A549 treated with dexamethasone at 1 μM for 4 hours (cell line): ENCODE measurements at places on chromosomes 11 and 22. TPM values are rescaled to one million over a fixed set of nuclear protein-coding genes. Genes with fewer than 3 reads are reported as not detected.

CDON gene
- 1.2 to 2.9 TPM (median 1.6 TPM) in 5 replicates for total RNA-seq

TEAD1 gene
- 48.7 to 109 TPM (median 92.6 TPM) in 5 replicates for total RNA-seq

SSTR3 gene
- total RNA-seq, result 0.02 TPM in 1 of 5 replicates, not detected in the others

APOA4 gene
- not detected in 5 replicates for total RNA-seq

SH3BP1 gene
- total RNA-seq, result 0.72 to 2.6 TPM (median 1.2 TPM) in 5 replicates

MS4A6E gene
- total RNA-seq, result not detected in 5 replicates

TRMT2A gene
- total RNA-seq, result 16.7 to 25.1 TPM (median 23.2 TPM) in 5 replicates

PTPRCAP gene
- 0.18 to 0.39 TPM (median 0.28 TPM) in 5 replicates for total RNA-seq

HPX gene
- 0.31 to 0.55 TPM (median 0.40 TPM) in 5 replicates for total RNA-seq

IL18 gene
- 75.9 to 94.3 TPM (median 87.5 TPM) in 5 replicates for total RNA-seq

PNPLA3 gene
- 0.59 to 1.1 TPM (median 0.81 TPM) in 5 replicates for total RNA-seq

VSIG10L2 gene
- not detected in 5 replicates for total RNA-seq

MN1 gene
- 2.9 to 4.4 TPM (median 3.8 TPM) in 5 replicates for total RNA-seq

SNU13 gene
- total RNA-seq, result 116 to 185 TPM (median 153 TPM) in 5 replicates

KRTAP5-7 gene
- total RNA-seq, result not detected in 5 replicates

SLC22A12 gene
- total RNA-seq, result not detected in 5 replicates

PKNOX2 gene
- 0.05 TPM in 1 of 5 replicates, not detected in the others for total RNA-seq

PHOX2A gene
- total RNA-seq, result not detected in 5 replicates

CPT1B gene
- total RNA-seq, result 4.5 to 12.2 TPM (median 11.1 TPM) in 5 replicates

CCDC87 gene
- 0.39 to 0.75 TPM (median 0.55 TPM) in 5 replicates for total RNA-seq
